ENCODE measurements at places on chromosomes 2 and 18.

GRCh38 chr2:120670371-120670770, 65.3 kb upstream of the GLI2 start:
- DNase-seq = no peak

DNA sequence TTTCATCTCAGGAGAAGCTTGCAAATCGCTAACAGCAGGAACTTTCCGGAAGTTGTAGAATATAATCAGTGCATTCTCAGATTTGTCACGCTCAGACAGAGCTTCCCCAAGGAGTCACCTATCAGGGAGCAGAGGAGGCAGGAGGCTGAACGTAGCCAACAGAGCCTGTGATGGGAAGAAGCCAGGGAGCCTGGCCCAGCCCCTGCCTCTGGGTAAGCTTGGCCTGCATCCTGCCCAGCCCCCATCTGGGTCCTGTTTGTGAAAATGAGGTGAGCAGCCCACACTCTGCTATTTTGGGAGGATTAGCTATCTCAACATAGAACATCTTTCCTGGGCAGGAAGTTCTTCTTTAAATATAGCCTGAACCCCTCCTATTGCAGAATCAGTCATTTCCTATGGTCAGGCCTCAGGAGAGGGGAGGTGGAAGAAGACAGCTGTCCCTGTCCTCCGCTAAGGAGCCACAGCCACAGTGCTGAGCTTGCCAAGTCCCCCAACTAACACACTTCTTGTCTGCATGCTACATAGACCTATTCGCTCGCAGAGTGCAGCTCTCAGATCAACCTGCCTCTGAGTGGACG, 19.2 kb upstream of the PKDCC start:
- DNase-seq = no peak

GRCh38 chr2:143263066-143263625, 133.9 kb downstream of the ARHGAP15 start:
- DNase-seq = no peak

DNA sequence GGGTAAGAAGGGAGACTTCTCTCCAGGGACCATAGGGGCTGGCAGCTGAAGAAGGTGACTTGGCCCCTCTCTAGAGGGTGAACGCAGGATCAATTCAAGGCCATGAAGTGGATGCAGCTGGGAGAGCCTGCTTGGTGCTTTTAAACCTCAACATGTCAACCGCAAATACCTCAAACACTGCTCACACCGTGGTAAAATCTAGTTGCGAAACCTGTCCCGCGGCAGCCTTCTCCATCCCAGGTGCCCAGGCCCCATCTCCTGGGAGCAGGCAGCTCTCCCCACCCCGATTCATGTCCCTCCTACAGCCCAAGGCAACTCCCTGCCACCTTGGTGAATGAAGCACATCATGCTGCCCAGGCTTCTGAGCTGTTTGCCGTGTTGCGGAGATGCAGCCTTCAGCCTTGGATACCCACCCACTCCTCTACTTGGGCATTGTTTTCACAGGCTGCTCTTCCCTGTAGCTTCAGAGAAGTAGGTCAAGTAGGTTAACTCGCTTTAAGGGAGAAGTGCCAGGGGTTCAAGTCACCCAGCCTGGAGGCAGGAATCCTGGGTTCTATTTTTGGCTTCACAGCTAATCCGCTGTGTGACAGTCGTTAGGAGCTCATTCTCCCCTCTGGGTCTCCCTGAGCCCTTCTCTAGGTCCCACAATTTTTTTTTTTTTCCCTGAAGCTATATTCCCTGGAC, 6.2 kb upstream of the EFR3B start:
- DNase-seq = no peak

- DNase-seq = no peak
Measured at GRCh38 chr2:30231996-30232800, 864 bp downstream of the LBH start.

DNA sequence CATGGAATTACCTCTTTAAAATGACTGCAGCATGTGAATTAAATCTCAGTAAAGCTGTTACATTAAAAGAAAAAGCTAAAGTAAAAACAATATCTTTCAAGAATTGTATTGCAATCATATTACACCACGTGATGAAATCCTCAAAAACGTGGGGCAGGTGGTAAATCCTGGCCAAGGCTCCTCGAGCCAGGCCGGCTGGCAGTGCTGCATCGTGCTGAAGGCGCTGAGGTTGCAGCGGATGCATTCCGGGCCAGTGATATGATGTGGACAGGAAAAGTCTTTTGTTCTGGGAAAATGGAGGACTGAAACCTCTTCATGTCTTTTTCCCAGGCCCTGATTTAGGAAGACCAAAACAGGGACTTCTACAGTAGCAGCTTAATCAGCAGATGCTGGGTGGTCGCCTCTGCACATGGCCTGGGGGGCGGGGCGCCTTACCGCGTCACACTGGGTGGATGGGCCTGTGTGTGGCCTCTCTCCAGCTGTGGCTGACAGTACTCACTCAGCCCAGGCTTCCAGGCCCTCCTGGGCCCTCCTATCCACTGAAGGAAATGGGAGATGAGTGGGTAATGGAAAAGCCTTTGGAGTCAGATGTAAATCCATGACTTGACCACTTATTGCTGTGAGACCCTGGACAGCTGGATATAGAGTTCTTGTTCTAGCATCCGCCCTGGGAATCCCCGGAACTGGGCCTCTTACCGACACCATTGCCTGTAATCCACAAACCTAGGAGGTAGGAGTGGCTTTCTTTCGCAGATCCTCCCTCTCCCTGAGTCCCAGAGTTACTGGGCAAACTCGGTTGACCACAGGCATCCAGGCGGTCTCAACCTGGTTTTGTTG, 45.1 kb downstream of the PROC start:
- DNase-seq = no peak

DNA sequence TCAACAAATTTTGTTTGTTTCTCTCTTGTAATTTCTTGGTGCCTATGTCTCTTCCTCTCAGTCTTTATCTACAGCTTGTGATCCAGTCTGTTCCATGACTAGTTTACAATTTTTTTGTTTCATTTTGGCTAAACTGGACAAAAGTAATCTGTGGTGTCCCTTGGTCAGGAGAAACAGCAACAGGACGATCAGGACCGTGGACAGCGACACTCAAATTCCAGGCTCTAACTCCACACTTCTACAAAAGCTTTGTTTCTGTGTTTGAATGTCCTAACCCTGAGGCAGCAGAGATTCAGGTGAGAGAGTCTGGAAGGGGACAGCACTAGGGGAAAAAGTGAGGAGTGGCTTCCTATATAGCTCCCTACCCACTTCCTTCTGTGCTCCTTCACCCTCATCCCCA, 593.3 kb upstream of the FANCL start:
- DNase-seq = no peak

- DNase-seq = no peak
Measured at GRCh38 chr2:151610310-151610709, 124.0 kb downstream of the NEB start.

DNA sequence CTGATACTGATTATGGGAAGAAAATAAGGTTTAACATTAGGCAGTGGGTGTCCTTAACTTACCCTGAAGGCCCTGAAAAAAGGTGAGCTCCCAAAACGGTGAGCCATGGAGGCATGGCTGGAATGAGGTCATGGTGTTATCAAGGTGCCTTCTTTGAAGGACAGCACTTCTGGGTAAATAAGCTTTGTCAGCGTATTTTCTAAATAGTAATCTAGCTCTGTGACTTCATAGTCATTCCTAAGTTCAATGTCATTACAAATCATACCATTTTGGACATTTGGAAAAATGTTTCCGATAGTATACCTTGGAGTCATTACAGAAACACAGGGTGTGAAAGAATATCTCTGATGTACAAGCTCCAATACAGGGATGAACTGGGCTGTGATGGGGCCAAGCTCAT, 35.2 kb upstream of the CNGA3 start:
- DNase-seq = no peak

DNA sequence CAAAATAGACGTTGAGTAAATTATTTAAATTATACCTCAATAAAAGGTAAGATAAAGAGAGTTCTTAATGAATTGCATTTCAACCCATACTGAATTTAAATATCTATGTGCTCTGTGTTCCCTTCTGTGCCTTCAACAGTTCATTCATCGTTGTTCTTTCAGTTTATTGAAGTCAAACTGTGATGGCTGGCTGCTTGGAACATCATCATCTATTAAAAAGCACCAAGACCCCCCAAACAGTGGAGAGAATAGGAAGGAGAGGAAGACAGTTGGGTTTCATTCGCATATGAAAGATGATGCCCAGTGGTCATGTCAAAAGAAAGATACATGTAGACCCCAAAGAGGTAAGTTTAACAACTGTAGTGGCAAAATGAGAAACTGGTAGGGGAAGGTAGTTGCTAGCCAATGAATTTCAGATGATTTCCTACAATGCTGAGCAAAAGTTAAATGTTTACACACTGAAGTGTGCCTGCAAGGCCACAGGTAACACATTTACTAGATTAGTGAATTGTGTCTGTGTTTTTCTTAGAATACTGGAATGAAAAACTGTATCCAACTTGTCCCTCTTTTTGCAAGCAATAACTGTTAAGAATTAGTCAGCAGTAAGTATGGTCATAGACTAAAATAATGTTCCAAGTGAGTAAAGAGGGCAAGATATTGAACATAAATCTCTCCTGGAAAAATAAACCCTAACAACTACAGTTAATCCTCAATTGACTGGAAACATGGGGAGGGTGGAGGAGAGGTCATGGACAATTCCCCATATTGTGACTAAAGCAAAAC, 331.3 kb downstream of the KIAA1328 start:
- no peak for DNase-seq

GRCh38 chr18:26121476-26121875, 12.2 kb upstream of the PSMA8 start:
- no peak for DNase-seq

DNA sequence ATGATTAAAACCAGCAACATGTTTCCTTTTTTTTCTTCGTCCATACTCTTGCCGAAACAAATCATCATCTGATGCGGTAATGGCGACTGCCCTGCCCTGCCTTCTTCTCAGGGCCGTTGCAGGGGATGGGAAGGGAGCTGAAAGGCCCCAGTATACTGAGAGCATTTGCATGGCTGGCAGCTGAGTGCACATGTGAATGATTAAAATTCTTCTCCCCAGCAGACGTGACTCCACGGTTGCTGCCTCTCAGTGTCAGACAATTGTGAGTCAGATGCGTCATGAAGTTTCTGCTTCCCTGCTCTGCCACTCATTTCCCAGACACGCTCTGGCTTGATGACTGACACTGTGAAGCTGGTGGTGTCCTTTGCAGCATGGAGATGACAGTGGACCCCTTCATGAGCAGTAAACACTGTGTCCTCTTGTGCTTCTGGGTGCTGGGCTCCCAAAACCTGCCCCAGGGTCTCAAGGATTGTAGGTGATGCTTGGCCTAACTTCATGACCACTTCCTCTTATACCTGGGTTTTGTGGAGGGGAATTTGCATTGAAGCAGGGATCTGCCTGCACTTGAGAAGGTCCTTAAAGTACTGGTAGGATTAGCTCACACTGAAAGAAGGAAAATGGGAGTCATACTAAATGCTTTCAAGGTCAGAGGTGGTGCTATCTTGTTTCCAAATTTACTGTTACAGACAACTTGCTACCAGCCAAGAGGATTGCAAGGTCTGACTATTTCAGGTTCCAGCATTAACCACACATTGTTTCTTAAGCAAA, 222.5 kb upstream of the COPS8 start:
- no peak for DNase-seq

DNA sequence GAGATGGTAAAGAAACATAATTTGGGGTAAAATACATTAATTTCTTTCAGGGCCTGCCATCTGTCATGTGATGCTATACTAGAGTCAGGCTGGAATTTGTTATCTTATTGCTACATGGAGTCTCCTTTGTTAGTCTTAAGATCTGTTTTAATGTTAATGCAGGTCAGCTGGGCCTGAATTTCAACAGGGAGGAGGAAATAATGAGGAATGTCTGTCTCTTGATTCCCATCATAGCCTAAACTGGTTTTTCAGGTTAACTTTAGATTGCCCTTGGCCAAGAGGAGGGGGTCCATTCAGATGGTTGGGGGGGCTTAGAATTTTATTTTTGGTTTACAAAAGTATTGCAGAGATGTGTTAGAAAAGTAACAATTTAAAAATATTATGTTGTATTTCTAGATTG, 19.0 kb upstream of the FEZ2 start:
- DNase-seq = no peak

DNA sequence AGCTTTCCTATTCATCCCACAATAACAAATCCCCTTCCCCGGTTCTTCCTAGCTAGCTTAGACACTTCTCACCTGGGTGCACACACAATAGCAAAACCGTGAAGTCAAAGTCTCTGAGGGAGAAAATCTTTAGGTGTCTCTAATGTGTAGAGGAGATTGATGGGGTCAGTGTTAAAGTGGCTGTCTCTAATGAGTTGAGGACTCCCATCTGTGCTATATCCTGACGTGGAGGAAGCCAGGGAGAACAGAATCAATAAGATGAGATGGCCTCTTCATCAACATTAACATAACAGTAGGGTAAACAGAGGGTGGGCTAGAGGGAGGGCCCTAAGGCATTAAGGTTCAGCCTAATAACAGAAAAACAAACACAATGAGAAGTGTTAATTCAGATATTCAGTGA, 120.4 kb downstream of the SLC5A7 start:
- no peak for DNase-seq

GRCh38 chr18:2932247-2933181, 80.4 kb downstream of the LPIN2 start:
- DNase-seq = no peak

DNA sequence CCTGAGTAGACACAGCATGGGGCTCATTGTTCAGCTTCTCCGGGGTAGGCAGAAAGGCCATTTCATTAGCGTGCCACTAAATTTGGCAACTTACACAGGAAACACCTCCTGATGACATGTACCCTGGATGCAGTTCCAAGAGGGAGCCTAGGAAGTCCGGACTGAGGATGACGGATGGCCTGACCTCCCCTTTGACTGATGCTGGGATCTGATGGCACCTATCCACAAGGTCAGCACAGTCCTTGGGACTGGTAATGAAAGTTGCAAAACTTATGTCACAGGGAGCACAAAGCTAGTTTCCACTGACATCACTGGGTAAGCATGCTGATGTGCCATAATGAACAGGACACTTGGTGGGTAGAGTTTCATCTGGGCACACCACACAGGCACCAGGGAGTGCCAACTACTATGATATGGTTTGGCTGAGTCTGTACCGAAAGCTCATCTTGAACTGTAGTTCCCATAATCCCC, 126.7 kb upstream of the ARL4C start:
- DNase-seq = no peak

DNA sequence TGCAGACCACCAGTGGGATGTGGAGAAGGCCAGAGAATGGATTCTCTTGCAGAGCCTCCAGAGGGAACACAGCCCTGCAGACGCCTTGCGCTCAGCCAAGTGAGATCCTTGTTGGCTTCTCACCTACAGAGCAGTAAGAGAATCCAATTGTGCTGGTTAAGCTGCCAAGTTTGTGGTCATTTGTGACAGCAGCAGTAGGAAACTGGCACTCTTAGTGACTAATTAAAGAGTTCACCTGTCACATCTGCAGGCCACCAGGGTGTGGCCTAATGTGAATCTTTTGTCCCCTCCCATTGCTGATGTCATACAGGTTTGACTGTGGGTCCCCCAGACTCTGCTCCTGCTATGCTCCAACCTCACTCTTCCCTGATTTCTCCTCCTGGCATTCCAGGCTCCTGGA, 235.9 kb downstream of the TFCP2L1 start:
- no peak for DNase-seq
